Dermis microvascular lymphatic vessel endothelial cell (primary cell): ENCODE measurements at places on chromosomes 5 and 9.

- peak; percentile 90 for DNase-seq
Measured at GRCh38 chr5:124599028-124599973, 147.1 kb downstream of the ZNF608 start.

GRCh38 chr9:112184221-112184620 is 9.1 kb upstream of the SUSD1 start:
- DNase-seq: no peak

DNA sequence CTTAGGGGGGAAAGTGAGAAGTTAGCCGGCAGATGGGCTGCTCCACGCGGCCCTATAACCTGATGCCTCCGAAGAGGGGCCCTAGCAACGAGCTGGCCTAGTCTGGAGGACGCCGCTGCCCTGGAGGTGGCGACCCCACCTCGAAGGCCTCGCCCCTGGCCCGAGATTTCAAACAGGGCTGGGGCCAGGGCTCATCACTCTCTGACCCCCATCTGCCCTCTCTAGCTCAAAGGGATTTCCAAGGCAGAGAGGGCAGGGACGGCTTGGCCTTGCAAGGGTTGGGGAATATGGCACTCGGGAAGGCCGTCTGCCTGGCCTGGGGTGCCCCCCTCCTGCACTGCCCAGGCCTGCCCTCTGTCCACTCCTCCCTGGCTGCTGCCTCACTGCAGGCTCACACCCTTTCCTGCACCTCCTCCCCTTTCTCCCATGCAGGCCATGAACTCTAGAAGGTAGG is 25.5 kb upstream of the TIFAB start:
- no peak for DNase-seq

DNA sequence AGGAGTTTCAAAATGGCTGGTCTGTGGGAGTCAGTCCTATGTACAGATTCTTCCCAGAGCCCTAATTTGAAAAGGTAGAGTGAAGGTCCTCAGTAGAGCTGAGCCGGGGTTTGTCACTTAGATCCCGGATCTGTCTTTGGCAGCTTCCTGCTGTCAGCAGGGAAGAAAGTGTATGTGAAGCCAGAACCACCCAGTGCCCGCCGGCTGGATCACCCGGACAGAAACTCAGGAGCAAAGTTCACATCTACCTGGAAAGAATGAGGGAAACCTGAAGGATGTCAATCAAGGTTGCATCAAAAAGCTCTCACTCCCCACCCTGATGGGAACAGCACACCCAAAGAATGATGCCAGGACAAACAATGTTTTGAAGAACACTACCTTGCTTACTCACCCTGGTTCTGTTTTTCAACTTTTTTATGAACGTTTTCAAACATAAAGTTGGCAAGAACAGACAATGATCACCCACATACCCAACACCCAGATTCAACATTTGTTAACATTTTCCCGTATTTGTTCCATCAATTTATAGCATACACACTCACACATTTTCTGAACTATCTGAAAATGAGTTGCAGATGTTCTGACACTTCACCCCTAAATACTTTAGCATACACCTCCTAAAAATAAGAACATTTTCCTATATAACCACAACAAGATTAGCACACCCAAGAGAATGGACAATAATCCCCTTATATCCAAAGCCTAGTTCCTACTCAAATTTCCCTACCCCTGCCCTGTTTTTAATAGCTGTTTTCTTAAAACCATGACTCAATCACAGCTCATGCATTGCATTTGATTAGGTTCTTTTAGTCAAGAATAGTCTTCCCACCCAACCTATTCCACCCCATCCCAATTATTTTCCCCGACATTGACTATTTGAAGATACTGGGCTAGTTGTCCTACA is 133.9 kb downstream of the LHFPL2 start:
- DNase-seq: no peak

GRCh38 chr9:110575945-110576344 is 3.6 kb downstream of the SVEP1 start:
- no peak for DNase-seq

GRCh38 chr9:117413346-117414219 is 1.3 kb downstream of the ASTN2 start:
- DNase-seq: no peak

GRCh38 chr9:73845539-73845938 is 651.6 kb upstream of the RORB start:
- DNase-seq: no peak

DNA sequence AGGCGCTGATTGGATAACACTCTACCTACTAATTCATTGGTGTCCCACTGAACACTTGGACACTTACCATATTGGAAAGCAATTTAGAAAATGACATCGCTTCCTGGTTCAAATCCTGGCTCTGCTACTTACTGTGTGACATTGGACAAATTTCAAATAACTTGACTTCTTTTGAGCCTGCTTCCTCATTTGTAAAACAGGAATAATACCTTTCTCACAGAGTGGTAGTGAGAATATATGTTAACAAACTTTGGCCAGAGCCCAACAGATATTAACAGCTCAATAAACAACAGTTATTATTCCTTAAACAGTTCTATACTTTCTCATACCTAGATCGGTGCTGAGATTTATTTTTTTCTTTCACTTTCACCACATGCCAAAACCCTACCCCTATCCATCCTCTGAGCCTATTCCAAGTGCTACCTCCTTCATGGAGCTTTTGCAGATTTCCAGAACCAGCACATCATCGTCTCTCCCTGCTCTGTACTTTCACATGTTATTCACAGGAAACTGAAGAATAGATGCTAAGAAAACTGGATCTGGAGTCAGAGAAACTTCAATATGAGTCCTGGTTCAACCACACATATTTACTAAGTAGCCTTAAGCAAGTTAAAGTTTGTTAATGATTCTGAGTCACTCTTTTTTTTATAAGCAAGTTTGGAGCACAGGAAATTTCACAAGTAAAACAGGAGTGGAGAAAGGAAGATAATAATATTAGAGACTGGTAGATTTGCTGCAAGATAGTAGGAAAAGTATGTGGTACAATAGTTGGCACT is 92.3 kb downstream of the STRBP start:
- DNase-seq: peak; percentile 25

DNA sequence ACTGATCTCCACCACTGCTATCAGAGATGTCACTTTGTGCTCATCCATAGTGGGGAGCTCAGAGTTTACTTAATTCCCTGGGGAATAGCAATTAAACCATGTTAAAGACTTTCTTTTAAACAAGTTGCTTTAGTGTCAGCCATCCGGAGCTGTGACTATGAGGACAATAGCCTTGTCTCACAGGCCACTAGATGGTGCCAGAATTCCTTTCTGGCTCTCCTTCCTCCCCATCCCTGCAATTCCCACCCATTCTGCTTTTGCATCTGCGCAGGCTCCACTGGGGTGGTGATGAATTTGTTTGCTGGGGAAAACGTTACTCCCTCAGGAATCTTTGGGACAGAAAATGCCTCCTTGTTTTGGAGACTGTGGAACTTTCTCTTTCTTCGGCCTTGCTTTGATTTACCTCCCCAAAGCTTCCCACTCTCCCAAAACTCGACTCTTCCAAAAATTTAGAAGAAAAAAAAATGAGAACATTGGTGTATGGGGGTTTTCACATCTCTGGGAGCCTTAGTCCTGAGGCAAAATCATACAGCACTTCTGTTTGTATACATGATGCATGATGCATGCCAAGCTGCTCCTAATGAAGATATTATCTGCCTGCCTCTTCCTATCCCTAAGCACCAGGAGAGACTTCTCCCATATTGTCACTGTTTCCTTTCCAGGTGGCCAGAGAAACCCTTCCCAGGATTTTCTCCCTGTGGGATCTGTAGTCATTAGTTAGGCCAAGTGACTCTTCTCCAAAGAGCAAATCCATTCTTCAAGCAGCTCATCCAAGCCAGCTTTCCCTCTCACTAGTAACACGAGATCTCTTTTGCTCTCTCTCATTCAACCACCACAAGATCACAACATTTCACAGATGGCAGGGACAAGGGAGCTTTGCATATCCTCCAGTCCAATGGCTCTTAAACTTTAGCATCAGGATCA is 466.1 kb downstream of the TLR4 start:
- peak; percentile 30 for DNase-seq

GRCh38 chr9:88681434-88681833 is 146.5 kb downstream of the NXNL2 start:
- DNase-seq: no peak

GRCh38 chr9:136983656-136984314 is 992 bp downstream of the LCNL1 start:
- no peak for DNase-seq

DNA sequence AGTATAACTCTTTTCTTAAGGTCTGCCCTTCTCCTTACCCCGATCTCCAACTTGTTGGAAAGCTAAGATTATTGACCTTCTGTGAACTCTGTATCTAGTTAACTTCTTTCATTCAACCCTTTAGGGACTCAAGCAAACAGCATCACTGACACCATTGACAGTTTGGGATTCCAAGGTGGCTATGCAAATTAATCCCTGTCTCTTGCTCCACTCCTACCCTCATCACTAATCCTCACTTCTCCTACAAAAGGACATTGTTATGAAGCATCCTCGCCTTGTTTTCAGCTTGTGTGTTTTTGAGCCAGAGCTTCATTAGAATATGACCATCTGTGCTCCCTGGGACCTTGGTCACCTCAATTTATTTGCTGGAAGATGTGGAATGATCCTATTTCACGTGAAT is 337.9 kb downstream of the PDE4D start:
- no peak for DNase-seq

DNA sequence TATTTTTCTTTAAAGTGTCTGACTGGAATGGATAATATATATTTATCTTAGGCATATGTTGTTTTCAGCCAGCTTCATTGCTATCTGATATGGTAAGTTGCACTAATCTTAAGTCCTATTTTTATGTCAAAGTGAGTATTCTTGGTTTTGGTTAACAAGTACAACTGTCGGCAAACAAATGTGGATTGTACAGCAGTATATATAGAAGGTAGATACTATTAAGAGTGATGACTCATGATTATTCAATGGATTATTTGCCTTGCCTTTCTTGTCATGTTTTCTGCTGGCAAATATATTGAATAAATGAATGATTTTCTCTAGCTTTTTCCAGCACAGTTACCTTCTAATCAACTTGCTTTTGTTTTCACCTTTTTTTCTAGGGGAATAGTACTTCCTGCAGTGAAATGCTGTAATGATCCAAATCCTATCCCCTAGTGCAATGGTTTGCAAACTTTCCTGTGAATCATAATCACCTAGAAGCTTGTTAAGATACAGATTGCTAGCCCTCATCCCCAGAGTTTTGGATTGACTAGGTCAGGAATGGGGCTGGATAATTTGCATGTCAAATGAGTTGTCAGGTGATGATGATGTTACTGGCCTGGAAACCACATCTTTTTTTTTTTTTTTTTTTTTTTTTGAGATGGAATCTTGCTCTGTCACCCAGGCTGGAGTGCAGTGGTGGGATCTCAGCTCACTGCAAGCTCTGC is 60.8 kb upstream of the ARRDC3 start:
- DNase-seq: no peak

GRCh38 chr5:132830436-132831094 is at the start of gene SHROOM1:
SHROOM1 (minus strand) TSS chr5:132830647; CDS start chr5:132826140, 4,507 bp downstream.
- no peak for DNase-seq
